ENCODE measurements at places on chromosomes 16 and 17.

DNA sequence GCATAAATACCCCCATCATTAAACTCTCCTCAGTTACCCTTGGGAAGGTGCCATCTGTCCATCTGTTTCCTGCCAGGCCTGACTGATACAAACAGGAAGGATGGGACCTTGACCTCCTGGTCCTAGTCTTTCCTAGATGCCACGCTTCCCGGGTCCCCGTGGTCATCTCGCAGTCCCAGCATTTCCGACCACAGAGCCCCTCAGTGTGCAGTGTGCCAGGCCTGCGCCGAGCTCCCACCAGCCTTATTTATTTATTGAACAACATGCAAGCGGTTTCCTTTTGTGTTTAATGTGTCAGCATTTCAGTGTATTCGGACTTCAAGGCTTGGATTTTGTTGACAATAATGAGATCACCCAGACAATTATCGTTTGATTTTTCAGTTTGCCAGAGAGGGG, 45.6 kb upstream of the NKD1 start:
- DNase-seq, result no peak

- DNase-seq, result no peak
Measured at GRCh38 chr17:10814075-10814474, 10.2 kb upstream of the TMEM238L start.

- DNase-seq, result no peak
Measured at GRCh38 chr16:17768257-17768656, 297.5 kb upstream of the XYLT1 start.

DNA sequence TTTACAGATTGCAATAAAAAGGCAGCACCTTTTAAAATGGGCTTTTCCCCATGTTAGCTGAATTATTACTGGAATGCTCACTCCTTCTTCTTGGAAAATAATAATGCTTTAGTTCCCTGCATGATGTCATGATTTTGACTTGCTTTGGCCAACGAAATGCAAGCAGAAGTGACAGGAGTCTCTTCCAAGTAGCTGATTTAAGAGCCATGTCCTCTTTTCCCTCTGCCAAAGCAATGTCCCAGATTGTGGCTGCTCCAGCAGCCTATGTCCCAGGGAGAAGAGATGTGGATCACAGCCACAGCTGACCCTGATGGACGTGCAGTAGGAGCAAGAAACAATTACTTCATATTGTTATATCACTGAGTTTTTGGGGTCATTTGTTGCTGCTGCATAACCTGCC, 246.6 kb downstream of the HAPSTR1 start:
- DNase-seq, result no peak

DNA sequence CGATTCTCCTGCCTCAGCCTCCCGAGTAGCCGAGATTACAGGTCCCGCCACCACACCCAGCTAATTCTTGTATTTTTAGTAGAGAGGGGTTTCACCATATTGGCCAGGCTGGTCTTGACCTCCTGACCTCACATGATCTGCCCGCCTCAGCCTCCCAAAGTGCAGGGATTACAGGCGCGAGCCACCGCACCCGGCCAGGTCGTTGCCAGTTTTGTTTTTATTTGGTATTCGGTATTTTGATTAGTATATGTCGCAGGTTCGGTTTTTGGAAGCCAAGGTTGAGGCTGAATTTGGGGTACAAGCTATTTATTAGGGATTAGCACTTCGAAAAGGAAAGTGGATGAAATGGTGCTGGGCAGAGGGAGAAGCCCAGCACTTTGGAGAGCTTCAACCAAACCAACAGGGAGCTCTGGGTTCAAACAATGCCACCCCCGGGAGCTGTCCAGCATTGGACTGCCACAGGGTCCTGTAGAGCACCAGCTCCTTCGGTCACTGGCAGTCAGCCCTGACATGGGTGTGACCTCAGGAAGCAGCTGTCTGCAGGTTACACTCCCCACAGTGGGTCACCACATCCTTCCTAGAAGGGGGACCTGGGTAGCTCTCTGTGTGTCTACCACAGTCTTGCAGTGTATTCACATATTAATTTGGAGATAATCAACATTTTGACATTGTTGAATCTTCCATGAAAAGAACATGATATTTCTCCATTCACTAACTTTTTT, 1.5 kb upstream of the CLEC10A start:
- no peak for DNase-seq

DNA sequence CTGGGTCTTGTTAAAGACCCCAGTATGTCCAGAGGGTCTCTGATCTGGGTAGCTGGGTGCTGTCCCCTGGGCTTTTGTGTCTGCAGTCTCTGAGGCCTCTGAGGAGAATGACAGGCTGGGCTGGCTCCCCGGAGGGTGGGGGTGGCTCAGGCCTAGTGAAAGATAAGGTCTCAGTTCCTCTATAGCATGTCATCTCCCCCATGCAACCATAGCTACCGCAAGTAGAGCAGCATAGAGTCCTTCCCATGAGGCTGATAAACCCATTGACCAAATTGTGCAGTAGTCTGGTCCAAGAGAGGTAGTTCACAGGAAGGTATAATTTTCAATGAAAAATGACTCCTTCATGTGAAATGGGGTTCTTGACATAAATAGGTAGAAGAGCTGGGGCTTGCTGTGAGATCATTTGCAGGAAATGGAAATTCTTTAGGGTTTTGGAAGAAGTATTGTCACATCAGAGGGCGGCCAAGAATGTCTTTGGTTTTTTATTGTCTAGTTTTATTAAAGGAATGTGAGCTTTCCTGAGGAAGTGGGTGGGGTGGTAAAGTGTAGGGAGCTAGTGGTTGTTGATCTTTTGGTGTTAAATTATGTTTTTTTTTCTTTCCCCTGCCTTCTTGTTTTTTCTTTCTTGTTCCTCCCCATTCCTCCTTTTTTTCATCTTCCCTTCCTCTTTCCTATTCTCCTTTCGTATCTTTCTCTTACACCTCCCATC, 21.0 kb downstream of the SLC7A6OS start:
- DNase-seq, result peak; percentile 69

DNA sequence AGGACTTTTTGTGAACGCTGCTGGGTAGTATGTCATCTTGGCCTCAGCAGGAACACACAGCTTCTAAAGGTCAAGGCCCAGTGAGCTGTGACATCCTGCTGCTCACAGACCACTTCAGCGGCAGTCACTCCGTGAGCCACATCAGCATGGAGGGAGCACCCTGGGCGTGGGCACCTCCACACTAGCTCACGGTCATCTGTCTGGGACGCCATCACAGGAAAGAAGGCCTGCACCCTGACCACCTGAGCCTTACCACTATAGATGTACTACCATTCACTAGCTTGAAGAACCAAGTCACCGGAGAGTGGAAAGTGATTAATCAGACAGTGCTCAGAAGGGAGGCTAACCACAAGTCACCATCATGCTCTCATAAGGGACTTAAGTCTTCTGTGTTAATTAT, 3.3 kb downstream of the AXIN1 start:
- DNase-seq, result no peak

DNA sequence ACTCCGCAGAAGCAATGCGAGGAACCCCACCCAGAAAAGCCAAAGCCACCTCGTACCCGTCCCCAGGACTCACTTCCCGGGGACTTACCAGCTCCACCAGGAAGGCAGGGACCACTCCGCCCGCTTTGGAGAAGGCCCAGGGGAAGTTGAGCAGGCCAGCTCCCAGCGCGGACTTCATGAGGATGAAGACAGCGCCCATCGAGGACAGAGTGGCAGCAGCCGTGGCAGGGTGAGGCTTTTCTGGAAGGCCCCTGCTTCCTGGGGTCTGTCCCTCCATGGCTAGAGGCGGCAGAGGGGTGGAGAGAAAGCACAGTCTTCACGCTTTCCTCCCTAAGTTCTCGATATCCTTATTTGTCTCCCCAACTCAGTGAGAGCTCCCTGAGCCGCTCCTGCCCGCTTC, 714 bp downstream of the SLC38A8 start:
- DNase-seq, result no peak

- DNase-seq, result no peak
Measured at GRCh38 chr17:49616086-49616485, 40.4 kb downstream of the NXPH3 start.

- DNase-seq, result no peak
Measured at GRCh38 chr16:8852534-8852933, 16.3 kb downstream of the CARHSP1 start.

Data from GM12864 (cell line).